Cardiac muscle cell (in vitro differentiated cells and primary cell): ENCODE measurements at places on chromosomes 7 and 10.

- peak; percentile 9 for DNase-seq
Observed at GRCh38 chr10:4771554-4772201, 54.3 kb upstream of the AKR1E2 start.

DNA sequence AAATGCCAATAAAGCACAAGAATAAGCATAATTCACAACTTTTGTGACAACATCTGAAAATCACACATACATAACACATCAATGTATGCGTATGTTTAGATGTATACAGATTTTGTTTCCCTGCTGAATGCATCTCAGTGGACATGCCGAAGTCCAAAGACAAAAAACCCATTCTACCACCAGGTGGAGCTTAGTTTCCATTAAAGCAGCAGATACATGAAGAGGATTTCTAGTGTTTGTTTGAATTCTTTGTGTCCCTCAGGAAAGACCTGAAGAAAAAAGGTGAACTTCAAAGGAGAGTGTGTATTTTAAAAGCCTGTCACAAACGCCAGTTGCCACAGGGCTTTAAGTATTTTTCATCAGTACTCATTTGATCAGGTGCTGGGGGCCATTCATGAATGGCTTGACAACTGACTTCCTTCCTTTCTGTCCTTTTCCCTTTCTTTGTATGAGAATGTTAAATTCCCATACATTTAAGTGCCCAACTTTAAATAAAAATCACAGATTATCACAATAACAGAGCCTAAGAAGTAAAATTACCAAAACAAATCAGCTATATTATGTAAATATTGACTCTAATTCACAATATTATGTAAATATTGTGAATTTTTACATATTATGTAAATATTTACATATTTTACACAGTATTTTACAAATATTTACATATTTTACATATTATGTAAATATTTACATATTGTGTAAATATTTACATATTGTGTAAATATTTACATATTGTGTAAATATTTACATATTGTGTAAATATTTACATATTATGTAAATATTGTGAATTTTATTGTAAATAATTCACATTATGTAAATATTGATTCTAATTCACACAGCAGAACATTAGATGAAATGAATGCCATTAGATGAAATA, 343.0 kb downstream of the CRPPA start:
- peak; percentile 80 for DNase-seq

DNA sequence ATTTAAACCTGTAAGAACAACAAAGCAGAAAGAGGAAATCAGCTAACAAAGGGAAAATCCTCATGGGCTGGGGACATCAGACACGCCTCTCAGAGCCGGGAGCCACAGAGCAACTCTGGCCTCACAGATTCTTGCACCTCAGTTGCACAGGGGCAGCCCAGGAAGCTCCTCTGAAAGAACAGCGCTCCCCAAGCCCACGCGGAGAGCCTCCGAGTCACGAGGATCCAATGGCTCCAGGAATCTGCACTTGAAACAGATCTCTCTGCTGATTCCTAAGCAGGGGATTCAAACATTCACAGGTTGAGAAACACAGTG, 213.2 kb upstream of the MGMT start:
- no peak for DNase-seq

- peak; percentile 33 for DNase-seq
Observed at GRCh38 chr7:146728611-146729010, 612.0 kb downstream of the CNTNAP2 start.
